Activated T-cell treated with anti-CD3 and anti-CD28 coated beads for 1 hour (primary cell): ENCODE measurements at places on chromosomes 7 and 10.
A peak's percentile ranks its signal among the peaks of the same experiment; 100 is the strongest.

DNA sequence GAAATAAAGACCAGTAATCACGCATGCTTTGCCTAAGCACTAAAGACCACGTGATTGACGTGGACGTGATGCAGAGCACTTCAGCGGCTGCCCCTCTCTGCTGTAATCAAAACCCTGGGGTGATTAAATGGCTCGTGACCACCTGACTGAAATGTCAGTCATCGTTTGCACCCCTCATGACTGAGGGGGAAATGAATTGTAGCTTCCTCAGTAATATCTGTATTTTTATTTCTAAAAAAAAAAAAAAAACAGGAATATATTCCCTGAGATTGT, 148.1 kb upstream of the RSU1 start:
- no peak for DNase-seq

- no peak for DNase-seq
Measured at GRCh38 chr10:88886557-88886956, 6.5 kb downstream of the STAMBPL1 start.

GRCh38 chr10:16663444-16663843, 141.8 kb upstream of the C1QL3 start:
- DNase-seq, result no peak

- no peak for DNase-seq
Measured at GRCh38 chr7:92010215-92010614, 69.6 kb downstream of the AKAP9 start.

DNA sequence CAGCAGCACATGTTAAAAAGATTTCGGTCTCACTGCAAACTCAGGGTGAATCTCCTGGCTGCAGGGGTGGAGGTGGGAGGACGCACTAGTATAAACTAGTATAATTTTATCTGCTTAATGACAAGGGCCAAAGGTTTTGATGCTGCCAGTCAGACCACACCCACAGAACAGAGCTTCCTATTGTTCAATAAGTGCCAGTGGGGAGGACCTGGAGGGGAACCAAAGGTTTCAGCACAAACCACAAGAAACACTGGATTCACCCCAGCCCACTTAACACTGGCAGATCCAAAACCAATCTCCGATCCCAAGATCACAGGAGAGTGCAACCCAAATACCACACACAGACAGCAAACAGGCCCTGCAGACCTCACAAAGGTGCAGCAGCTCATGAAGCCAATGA, 6.6 kb downstream of the VOPP1 start:
- DNase-seq, result no peak

DNA sequence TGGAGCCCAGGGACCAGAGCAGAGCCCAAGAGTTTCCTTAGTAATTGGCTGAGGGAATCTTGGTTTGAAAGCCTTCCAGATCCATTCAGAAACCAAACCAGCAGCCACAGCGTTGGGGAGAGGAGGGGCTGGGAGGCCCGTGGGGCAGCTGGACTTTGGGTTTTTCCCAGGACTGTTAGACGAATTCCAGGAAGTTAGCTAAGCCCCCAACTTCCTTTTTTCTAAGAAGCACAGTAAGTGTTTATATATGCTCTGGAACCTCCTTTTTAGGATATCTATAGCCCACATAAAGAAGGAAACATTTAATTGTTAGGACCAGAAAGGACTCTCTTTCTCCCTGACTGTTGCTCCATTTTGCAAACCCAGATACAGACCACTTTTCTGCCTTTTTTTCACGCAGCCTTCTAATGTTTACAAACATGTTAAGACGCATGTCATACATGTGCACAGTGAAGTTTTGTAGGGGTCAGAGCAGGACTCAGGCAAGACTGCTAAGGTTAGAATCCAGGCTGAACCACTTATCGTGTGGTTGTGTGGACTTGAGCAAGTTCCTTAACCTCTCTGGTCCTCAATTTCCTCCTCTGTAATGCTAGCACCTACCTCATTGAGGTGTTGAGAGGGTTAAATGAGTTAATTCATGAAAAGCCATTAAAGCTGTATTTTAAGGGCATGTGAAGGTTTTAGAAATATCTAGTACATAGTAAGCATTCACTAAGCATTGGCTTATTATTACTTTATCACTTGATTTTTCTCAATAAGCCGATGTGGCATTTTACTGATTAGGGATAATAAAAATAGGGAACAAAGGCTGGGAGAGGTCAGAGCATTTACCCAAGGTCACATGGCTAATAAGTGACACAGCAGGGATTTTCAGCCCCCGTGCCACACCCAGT, 42.4 kb downstream of the TBATA start:
- no peak for DNase-seq

DNA sequence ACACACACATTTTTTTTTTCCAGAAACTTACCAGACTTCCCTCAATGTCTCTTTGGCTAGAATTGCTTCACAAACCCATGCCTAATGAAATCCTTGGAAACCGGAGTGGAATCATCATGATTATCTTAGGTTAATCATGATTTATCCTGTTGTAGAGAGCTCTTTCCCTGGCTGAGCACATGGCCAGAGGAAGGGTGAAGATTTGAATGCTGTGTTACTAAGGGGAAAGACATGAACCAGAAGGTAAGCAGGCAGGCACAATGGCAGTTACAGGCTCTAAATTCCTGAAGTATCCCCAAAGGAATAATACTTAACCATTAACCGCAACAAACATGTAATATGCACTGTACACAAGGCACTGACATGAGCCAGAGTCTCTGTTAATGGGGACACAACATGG, 4.1 kb upstream of the RNF148 start:
- DNase-seq, result no peak

- no peak for DNase-seq
Measured at GRCh38 chr7:95549818-95550529, 46.3 kb downstream of the PDK4 start.

GRCh38 chr7:127927348-127927696, 103.9 kb downstream of the LRRC4 start:
- no peak for DNase-seq

- DNase-seq, result no peak
Measured at GRCh38 chr10:20040012-20040411, 223.8 kb downstream of the PLXDC2 start.

DNA sequence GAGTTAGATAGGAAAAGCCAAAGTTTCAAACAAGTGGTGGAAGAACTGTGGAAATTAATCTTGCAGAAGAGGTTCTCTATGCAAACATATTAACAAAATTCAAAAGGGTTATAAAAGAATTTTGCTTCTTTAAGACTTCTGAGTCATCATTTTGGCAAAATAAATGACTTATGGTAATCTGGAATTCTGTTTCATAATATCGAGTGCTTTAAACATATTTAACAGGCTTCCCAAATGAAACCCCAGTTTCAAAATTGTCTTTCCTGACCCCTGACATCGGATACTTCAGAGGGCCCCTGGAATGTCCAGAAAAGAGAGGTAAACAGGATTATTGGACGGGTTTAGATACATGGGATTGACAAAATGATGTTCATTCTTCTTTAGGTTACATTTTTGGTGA, 444.6 kb downstream of the HTR7 start:
- no peak for DNase-seq

- DNase-seq, result no peak
Measured at GRCh38 chr10:86586516-86586915, 64.9 kb upstream of the WAPL start.

DNA sequence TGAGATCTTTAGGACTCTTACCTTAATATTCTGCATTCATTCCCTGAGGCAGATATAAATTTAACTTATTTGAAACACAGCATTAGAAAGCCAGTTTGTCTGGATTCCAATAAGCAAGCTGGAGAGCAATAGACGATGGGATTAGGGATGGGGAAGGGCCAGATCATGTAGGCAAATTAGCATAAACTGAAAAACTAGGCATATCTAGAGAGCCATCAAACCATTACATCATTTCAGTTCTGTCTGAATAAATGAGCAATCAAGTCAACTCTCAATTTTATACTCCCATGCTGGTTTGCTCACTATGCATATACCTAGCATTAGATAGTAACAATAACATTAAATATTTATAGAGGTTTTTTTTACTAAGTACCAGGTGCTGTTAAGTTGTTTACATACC, 583.6 kb upstream of the LRRN3 start:
- DNase-seq, result no peak

DNA sequence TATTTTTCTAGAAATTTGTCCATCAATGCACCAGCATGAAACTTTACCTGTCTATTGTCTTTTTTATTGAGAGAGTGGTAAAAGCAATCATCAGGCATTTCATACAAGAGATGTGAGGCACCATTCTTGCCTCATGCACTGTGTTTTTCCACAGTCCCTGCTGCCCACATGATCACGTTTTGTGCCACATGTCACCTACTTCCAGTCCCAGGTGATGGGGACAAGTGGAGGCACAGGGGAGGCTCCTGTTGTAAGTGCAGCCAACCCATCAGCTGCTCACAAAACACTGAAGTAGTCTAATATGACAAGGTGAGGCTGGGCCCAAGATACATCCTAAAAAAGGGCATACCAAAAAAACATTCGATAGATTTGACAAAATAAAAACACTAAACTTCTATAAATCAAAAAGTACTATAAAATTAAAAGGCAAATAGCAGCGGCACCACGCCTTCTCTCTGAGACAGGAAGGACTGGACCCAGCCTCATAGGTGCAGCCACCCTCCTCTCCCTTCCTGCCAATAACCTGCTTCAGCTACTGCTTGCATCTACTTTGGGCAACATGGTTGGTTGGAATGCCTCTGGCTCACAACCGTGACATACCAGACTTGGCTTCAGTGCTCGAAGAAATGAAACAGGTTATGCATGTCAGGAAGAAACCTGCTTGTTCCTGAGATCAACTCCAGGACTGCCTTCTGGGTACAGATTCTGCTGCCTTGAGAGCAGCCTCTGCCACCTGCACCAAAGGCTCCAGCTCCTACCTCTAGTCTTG, 2.3 kb downstream of the ZC3HAV1L start:
- DNase-seq, result no peak

- no peak for DNase-seq
Measured at GRCh38 chr10:130121486-130122079, 11.0 kb upstream of the C10orf143 start.

GRCh38 chr7:21704359-21704758, 161.5 kb downstream of the DNAH11 start:
- DNase-seq, result no peak

DNA sequence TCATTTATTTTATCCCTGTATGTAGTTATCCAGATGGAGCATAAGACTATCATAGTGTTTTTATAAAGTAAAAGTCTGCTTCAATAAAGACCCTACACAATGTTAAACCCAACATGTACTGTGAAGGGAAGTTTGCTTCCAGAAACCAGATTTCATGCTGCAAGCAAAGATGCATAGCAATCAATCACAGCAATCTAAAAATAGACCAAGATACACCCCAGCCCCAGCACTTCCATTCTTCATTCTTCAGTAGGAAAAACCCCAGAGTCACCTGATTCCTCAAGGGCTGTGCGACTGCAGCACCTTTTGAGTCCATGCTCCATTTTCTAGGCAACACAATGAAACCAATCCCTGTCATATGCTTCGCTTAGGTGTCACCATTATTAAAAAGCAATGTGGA, 66.9 kb upstream of the PDE1C start:
- DNase-seq, result no peak

DNA sequence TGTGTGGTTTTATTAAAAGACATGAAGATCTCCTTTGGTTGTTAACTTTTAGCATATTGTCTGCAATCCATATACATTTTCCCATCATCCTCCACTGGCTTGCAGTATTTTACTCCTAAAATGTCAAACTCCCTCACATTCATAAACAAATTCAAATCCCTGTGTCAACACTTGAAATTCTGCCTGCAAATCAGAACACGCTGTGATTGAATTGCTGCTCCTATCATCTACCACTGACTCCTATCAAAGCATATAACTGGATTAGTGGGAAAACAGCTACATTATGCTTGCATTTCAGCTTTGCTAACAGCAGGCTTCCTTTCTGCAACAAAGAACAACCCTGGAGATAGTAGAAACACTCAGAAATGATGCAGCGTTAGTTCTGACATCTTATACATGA, 281.8 kb upstream of the HGF start:
- no peak for DNase-seq

DNA sequence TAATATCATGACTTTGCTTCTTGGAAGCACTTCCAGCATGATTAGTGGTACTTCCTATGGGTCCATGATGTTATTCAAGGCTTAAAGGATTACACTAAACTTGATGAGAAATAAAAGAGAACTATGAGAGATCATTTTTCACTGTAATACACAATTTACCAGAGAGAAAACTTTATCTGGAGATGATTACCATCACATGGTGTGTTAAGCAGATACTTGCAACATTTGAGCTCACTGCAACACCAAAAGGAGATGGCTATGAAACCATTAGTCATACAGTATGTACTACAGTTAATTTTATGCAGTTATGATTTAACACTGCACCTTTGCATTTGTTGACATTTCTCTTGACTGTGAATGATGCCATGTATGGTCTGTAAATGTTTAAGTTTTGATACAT, 311.3 kb upstream of the AOAH start:
- no peak for DNase-seq

DNA sequence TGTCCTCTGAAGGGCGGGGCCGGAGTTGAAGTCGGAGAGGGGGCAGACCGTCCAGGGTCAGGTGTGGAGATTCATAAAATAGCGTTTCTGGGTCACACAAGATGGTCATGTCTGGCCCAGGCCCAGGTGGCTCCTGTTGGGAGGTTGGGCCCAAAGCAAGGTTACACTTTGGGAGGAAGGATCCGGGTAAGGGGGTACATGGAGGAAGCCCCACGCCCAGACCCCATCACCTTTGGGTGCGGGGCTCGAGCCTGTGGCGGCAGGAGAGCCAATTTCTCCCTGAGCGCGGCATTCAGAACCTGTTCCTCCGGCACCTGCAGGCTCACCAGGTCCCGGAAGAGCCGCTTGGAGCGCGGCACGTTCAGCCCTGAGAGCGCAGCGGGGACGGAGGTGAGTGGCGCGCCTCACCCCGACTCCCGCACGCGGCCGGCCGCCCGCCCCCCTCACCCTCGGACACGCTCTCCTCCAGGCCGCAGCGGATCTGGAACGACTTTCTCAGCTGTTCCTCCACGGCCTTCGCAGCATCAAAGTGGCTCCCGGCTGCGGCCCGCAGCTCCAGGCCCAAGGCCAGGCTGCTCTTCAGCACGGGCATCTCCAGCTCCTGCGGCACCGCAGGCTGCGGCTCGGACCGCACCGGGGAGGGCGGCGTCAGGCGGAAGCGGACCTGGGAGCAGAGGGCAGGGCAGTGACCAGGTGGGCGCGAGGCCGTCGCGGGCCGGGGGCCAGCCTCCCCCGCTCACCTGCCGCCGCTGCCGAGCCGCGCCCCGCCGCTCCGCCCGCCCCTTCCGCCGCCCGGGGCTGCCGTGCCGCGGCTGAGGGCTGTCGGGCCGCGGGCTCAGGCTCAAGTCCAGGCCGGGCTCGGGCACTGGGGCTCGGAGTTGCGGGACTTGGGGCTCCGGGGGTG, 644 bp downstream of the PPP1R35 start:
- DNase-seq, result peak; percentile 48

- DNase-seq, result peak; percentile 41
Measured at GRCh38 chr7:151756076-151756731, 120.7 kb downstream of the PRKAG2 start.

GRCh38 chr10:15901889-15902288, 41.6 kb upstream of the MINDY3 start:
- DNase-seq, result no peak
